ENCODE measurements at places on chromosomes 6 and 20. TPM values are rescaled to one million over a fixed set of nuclear protein-coding genes. Genes with fewer than 3 reads are reported as not detected.

TSBP1 gene
- total RNA-seq, result not detected

FRS3 gene
- total RNA-seq, result 5.0 TPM

NDUFAF4 gene
- 39.6 TPM for total RNA-seq

ULBP1 gene
- total RNA-seq, result 2.5 TPM

OR2H2 gene
- total RNA-seq, result not detected

CST5 gene
- total RNA-seq, result not detected

IYD gene
- 0.92 TPM for total RNA-seq

RIOK1 gene
- total RNA-seq, result 16.1 TPM

NEU1 gene
- 133 TPM for total RNA-seq

TMEM217 gene
- total RNA-seq, result 0.99 TPM

DNA sequence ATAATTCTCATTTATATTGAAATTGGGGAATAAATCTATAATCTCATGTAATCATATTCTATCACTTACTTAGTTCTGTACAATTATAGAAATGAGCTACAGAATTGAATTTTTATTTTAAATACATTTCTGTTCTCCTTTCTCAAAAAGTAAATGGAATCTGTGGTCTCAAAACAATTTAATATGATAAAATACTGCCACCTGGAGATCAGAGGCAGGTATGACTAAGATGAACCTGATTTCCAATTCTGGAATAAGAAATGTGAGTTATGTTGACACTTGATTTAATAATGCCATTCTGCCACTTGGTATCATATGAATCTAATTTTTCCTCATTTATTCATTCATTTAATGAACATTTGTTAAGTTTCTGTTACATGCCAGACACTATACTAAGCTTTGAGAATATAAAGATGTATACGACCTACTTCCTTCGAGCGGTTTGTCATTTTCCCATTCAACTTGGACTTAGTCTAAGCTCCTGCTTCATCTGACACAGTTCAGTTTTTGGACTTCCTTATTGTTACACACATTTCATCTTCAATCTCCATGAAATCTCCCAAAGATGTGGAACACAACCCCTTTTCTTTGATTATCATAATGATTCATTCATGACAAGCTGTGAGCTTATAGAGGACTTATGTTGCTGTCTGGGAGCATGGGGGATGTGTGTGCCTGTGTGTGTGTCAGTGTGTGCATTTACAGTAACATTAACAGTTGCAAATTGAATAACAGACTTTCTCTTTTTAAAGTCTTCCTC, 7.5 kb upstream of the CCDC28A start:
- H3K36me3 ChIP-seq, result no peaks in the 10 kb centered on the region
- no peak for DNase-seq
- H3K27me3 ChIP-seq, result no peaks in the 10 kb centered on the region
- H3K27ac ChIP-seq, result no peak overlapping the region
- no peaks in the 10 kb centered on the region for H3K4me1 ChIP-seq

- H3K27ac ChIP-seq, result peak overlapping the region; percentile 9
- peaks cover 71% of the 10 kb centered on the region for H3K36me3 ChIP-seq
- H3K4me3 ChIP-seq, result no peak overlapping the region
Observed at GRCh38 chr20:32823737-32824588, 4.2 kb downstream of the MAPRE1 start.

DNA sequence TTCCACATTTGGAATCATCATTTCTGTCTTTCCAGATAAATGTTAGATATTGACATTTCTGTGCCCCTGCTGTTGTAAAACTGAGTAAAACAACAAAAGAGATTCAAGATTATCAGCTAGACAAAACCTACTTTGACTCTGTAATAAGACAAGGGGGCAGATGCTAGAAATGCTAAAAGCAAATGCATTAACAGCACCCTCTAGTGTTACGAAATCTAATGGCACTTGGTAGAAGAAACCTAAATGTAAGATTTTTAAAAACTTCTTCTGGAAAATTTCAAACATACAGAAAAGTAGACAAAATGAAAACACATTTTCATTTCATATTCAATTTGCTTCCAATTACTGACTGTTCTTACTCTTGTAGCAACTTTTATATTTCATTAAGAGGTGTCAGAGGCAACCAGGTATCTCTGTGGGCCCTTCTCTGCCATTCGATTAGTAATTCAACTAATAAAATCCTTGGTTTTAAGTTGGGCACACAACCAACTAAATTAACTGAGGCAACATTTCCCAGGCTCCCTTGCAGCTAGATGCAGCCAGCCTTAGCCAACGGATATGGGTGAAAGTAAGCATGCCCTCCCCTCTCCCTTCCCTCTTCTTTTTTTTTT, 45.0 kb downstream of the SLC23A2 start:
- peak; percentile 8 for DNase-seq
- H3K36me3 ChIP-seq, result no peaks in the 10 kb centered on the region
- no peak overlapping the region for H3K27ac ChIP-seq
- no peaks in the 10 kb centered on the region for H3K27me3 ChIP-seq
- H3K4me1 ChIP-seq, result peaks cover 2% of the 10 kb centered on the region

DNA sequence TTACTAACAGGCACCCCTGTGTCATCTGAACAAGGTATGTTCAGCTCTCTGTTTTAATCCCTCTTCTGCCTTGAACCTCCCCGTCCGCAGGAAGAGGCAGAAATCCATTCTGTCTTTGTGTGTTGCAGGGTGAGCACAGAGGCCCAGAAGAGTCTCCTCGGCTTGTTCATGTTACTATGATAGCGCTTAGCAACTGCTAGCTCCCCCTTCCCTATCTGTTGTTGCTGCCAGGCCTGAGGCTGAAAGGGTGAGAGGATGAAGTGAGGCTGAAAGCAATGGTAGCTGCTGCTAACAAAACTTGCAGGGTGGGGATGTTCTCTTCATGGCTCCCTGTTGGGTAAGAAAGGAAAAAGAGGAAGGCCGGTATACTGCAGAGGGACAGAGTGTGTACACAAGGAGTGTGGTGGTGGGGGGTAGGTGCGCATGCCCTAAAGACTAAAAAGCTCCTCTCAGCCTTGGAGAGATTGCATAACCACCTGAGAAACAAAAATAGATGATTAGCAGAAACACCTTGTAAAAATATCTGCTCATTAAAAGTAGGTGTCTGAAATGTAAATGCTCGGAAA, 55.2 kb upstream of the CITED2 start:
- H3K4me3 ChIP-seq, result no peak overlapping the region
- peak overlapping the region; percentile 31 for H3K27ac ChIP-seq
- no peaks in the 10 kb centered on the region for H3K36me3 ChIP-seq
- H3K4me1 ChIP-seq, result peaks cover 8% of the 10 kb centered on the region

DNA sequence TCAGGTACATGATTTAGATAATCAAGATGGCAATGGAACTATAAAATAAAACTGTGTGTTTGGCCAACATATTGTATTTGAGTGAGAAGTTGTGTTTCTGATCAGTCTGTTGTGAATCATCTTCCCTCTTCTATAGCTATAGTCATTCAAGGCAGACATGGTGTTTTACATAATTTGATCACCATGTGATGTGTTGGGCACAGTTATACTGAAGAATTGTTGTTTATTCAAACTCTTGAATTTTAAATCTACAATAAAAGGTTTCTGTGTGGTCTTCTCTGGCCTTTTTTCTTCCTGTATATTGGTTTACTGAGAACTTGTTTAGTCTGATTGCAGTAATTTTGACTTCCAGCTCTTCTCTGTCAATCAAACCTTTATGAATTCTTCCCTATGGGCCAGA, 4.4 kb downstream of the RNF182 start:
- peaks cover 6% of the 10 kb centered on the region for H3K4me1 ChIP-seq
- peaks cover 20% of the 10 kb centered on the region for H3K27me3 ChIP-seq
- peaks cover 6% of the 10 kb centered on the region for H3K36me3 ChIP-seq
- no peak overlapping the region for H3K4me3 ChIP-seq

- H3K4me1 ChIP-seq, result peaks cover 16% of the 10 kb centered on the region
- H3K36me3 ChIP-seq, result peaks cover 12% of the 10 kb centered on the region
- H3K27me3 ChIP-seq, result no peaks in the 10 kb centered on the region
- no peak overlapping the region for H3K4me3 ChIP-seq
- DNase-seq, result no peak
Observed at GRCh38 chr6:157608221-157609075, 214.6 kb upstream of the SNX9 start.

DNA sequence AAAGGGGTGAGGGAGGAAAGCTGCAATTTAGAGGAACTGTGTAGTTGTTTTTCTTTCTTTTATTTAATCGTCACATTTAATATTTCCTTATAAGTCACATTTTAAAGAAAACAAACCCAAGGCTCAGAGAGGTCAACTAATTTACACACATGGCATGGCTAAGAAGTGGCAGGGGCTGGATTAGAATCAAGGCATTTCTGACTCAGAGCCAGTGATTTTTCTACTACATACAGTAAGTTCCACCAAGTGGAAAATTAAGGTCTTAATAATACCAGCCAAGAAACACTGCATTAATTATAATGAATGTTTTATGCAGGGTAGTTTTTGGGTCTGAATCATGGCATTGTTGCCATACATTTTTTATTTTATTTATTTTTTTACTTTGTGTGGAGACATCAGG, 607.7 kb upstream of the CITED2 start:
- H3K4me1 ChIP-seq, result peaks cover 65% of the 10 kb centered on the region
- H3K27ac ChIP-seq, result no peak overlapping the region
- H3K36me3 ChIP-seq, result peaks cover 9% of the 10 kb centered on the region
- no peaks in the 10 kb centered on the region for H3K27me3 ChIP-seq

- H3K36me3 ChIP-seq, result no peaks in the 10 kb centered on the region
- no peak overlapping the region for H3K27ac ChIP-seq
- DNase-seq, result no peak
- H3K4me3 ChIP-seq, result no peak overlapping the region
- no peaks in the 10 kb centered on the region for H3K27me3 ChIP-seq
- H3K4me1 ChIP-seq, result no peaks in the 10 kb centered on the region
Observed at GRCh38 chr6:21128601-21129000, 464.9 kb upstream of the SOX4 start.

GRCh38 chr6:134911547-134911946, 38.4 kb downstream of the ALDH8A1 start:
- H3K27ac ChIP-seq, result no peak overlapping the region
- H3K4me1 ChIP-seq, result no peaks in the 10 kb centered on the region
- H3K4me3 ChIP-seq, result no peak overlapping the region
- no peak for DNase-seq

- no peak overlapping the region for H3K4me3 ChIP-seq
- H3K4me1 ChIP-seq, result no peaks in the 10 kb centered on the region
- no peak overlapping the region for H3K27ac ChIP-seq
Observed at GRCh38 chr6:64985726-64986125, 721.3 kb downstream of the EYS start.

DNA sequence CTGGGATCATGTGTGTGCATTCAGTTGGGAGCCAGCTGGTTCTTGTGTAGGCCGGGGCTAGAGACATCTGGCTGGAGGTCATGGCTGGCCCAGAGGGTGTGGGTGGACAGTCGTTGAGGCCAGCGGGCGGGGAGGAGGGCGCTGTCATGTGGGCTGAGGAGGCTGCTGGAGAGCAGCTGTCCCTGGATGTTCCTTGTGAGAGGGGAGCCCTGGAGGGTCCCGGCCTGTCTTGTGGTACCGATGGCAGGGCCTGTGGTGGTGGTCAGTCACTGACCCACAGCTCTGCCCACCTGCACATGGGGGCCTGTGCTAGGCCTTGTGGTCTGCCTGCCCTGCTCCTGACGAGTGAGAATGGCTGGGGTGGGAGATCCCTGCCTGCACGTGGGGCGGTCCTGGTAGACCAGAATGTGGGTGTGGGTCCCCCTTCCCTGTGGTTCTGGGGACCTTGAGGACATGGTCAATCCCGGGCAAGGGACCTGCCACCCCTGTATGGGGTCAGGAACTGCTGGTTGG, 1.9 kb upstream of the C20orf204 start:
- H3K27me3 ChIP-seq, result peaks cover 9% of the 10 kb centered on the region
- peak overlapping the region; percentile 12 for H3K27ac ChIP-seq
- no peak overlapping the region for H3K4me3 ChIP-seq

DNA sequence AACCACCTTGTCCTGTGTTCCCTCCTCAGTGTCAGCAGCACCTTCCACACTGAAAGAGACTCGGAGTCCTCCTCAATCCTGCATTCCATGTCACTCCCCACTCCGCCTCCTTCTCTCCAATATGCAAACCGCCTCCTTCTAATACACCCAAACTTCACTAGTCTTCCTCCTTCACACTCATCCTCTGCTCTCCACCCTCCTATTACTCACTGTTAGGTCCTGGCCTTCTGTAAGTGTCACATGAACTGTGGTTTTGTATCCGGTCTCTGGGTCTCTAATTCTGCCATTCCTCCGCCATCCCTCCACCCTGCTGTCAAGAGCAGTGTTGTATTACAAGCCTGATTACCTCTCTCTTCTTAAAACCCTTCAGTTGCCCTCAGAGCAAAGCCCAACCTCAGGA, 200.5 kb upstream of the CDYL start:
- no peak for DNase-seq
- no peaks in the 10 kb centered on the region for H3K4me1 ChIP-seq
- no peaks in the 10 kb centered on the region for H3K36me3 ChIP-seq
- H3K27me3 ChIP-seq, result peaks cover 13% of the 10 kb centered on the region
- no peak overlapping the region for H3K4me3 ChIP-seq

- no peak overlapping the region for H3K27ac ChIP-seq
- H3K27me3 ChIP-seq, result peaks cover 30% of the 10 kb centered on the region
- no peak for DNase-seq
- no peaks in the 10 kb centered on the region for H3K36me3 ChIP-seq
- H3K4me1 ChIP-seq, result no peaks in the 10 kb centered on the region
- no peak overlapping the region for H3K4me3 ChIP-seq
Observed at GRCh38 chr6:107832151-107833056, 8.3 kb upstream of the SCML4 start.

DNA sequence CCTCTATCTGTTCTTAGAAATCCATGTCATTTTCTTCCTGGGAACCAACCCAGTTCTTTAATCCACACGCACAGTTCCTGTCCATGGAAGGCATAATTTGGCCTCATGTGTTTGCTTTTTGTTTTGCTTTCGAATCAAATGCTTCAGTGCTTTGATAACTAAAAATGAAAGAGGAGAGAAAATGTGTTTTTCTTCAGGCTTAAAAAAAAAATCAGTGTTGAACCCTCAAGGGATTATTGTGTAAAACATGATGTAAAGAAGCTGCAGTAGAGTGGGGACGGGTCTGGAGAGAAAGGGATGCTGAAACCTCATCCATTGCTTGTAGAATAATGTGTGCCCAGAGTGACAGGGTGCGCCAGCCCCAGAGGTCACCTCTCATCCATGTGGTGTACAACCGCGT, 197.5 kb upstream of the JARID2 start:
- no peak overlapping the region for H3K4me3 ChIP-seq
- DNase-seq, result no peak
- peaks cover 14% of the 10 kb centered on the region for H3K27me3 ChIP-seq
- no peak overlapping the region for H3K27ac ChIP-seq
- H3K36me3 ChIP-seq, result no peaks in the 10 kb centered on the region
- no peaks in the 10 kb centered on the region for H3K4me1 ChIP-seq

DNA sequence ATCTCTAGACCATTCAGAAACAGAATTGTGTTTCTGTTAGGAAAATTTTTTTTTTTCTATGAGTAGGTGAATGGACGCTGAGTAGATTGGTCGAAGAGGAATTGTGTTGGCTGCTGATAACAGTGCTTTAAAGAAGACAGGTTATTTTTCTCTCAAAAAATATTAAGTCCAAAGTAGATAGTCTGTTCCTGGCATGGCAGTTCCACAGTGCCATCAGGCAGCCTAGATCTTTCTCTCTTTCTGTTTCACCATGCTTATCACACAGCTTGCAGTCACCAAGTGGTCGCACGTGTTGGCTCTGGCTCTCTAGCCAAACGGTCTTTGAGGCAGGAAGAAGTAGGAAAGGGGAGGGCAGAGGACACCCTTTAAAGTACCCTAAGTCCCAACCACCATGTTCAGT, 22.4 kb upstream of the SERINC3 start:
- DNase-seq, result no peak
- H3K36me3 ChIP-seq, result no peaks in the 10 kb centered on the region
- H3K4me3 ChIP-seq, result no peak overlapping the region
- no peaks in the 10 kb centered on the region for H3K4me1 ChIP-seq
- H3K27me3 ChIP-seq, result peaks cover 14% of the 10 kb centered on the region

GRCh38 chr20:45358282-45359068, 4.5 kb upstream of the SYS1 start:
- H3K4me1 ChIP-seq, result peaks cover 64% of the 10 kb centered on the region
- peaks cover 43% of the 10 kb centered on the region for H3K36me3 ChIP-seq
- DNase-seq, result no peak
- H3K4me3 ChIP-seq, result no peak overlapping the region
- no peaks in the 10 kb centered on the region for H3K27me3 ChIP-seq
- peak overlapping the region; percentile 79 for H3K27ac ChIP-seq
